CD4-positive, alpha-beta T cell treated with Interleukin-6 for 4 hours (primary cell): ENCODE measurements at places on chromosomes 7 and 10.

- no peak for DNase-seq
These were observed 299.0 kb downstream of the MALRD1 start for GRCh38 chr10:19347621-19348020.

DNA sequence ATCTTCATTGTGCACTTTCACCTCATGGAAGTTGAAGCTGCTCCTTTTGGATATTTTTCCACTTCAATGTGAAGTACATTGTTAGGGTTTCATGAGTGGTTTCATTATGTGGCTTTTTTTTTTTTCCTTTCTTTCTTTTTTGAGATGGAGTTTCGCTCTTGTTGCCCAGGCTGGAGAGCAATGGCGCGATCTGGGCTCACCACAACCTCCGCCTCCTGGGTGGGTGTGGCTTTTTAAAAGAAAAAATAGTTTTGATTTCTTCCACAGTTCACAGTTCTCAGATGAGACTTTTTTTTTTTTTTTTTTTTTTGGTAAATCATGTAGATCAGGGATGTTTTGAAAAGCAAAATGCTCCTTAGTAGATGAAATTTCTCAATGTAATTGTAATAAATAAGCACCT lies 652.3 kb upstream of the ANKRD30A start:
- DNase-seq, result no peak

DNA sequence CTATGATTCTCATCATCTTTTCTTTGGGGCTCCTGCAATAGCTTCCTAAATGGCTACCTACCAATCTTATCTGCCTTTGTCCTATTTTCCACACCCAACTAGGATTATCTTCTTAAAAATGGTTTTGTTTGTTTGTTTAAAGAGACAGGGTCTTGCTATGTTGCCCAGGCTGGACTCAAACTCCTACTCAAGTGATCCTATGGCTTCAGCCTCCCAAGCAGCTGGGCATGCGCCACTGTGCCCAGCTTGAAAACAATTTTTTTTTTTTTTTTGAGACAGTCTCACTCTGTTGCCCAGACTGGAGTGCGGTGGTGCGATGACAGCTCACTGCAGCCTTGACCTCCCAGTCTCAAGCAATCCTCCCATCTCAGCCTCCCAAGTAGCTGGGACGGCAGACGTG lies 14.9 kb downstream of the DNMBP start:
- DNase-seq, result no peak

GRCh38 chr7:22700559-22701002 lies 26.4 kb upstream of the IL6 start:
- no peak for DNase-seq

GRCh38 chr10:122471531-122472177 lies 10.3 kb downstream of the HTRA1 start:
- DNase-seq, result no peak

DNA sequence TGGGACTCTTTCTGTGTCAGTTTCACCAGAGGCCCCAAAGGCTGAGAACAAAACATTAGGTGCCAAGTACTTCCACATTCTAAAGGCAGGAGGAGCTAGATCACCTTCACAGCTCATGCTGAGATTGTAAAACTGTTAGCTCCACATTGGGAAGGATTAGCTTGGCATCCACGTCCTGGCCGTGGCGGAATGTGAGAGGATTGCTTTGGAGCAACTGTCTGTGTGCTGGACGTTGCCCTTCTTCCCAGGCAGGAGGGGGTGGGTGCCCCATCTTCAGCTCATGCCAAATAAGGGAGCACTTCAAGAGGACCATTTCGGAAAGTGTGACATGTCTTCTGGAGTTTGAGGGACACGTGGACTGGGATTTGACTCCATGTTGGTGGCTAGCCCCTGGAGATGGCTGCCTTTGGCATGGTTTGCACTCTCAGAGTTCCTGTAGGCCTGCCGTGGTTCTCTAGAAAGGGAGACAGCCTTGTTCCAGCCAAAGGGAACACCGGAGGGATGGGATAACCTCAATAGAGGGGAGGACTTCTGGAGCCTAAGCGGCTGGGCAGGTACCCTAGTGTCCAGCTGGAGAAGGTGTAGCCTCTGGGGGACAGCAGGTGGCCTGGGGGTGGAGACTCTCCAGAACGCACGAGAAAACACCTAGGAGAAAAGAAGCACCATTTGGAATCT lies 19.9 kb upstream of the FMC1 start:
- no peak for DNase-seq

- no peak for DNase-seq
These were observed 99.2 kb downstream of the RAMP3 start for GRCh38 chr7:45256775-45257174.

DNA sequence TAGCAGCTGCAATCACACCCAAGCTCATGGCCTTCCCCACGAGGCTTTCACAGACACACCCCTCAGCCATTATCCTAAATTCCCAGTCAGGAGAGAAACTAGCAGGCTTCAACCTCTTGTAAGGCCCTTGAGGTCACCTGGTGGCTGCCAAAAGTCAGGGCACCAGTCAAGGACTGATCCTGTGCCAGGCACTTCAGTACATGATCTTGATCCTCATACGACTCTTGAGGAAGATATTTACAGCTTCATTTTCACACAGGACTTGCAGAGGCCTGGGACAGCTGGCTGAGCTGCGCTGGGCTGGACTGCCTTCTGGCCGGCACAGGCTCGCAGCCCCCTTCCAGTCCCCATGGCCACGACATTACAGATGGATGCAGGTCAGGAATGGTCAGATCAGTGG lies 8.8 kb downstream of the PDAP1 start:
- no peak for DNase-seq

DNA sequence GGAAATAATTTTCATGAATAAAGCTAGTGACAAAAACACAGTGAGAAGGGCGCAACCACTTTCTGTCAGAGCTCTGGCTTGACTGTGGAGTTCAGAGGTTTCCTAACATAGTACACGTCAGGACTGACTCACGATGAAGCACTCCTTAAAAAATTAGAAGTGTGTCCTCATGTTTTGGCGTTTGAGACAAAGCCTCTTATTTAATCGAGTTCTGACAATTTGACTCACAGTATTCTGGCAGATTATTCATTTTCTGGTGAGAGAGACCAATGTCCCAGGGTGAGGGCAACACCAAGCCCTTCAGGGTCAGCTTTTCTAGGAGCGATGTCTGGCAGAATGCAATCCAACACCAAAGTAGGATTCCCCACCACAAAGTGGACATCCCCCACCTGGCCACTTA lies 108.7 kb downstream of the DIP2C start:
- DNase-seq, result no peak

GRCh38 chr7:14351167-14351566 lies 361.7 kb upstream of the ETV1 start:
- no peak for DNase-seq

GRCh38 chr7:5532536-5533335 lies 109.1 kb upstream of the TNRC18 start:
- DNase-seq, result peak; percentile 71

DNA sequence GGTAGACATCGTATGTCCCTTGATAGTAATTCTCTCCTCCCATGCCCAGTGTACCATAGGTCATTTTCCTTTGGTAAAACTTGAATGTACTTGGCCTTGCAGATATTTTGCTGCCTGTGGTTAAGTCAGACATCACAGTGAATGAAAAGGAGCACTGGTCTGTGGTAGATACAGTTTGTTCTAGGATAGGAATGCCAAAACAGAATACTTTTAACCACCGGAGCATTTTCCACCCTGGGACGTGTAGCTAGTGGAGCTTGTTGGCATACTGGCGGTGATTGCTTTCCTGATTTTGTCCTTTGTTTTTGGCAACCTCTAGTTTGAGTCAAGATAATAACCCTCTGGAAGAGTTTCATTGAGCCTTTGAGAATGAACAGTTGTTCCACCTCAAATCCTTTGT lies 92.0 kb upstream of the BMPER start:
- DNase-seq, result no peak

- no peak for DNase-seq
These were observed 189.1 kb downstream of the DGKI start for GRCh38 chr7:137657476-137658189.

DNA sequence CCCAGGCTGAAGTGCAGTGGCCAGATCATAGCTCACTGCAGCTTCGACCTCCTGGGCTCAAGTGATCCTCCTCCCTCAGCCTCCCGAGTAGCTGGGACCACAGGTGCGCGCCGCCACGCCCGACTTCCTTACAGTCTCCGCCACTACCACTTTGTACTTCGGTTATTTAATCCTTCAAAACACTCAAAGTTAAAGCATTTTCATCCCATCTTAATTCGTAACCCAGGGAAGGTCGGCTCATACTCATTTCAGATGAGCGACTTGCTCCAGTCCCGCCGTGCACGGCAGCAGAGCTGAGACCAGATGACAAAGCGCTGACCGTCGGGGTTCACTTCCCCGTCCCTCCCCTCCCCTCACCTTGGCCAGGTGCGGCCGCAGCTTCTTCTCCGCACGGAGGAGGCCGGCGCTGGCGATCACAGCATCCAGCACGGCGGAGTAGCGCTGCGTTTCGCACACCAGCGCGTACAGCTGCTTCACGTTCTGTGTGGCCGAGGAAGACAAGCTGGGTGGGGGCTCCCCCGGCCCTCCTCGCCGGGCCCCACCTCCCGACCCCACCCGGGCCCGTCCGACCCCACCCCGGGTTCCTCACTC lies 457 bp downstream of the NSUN5 start:
- peak; percentile 7 for DNase-seq

DNA sequence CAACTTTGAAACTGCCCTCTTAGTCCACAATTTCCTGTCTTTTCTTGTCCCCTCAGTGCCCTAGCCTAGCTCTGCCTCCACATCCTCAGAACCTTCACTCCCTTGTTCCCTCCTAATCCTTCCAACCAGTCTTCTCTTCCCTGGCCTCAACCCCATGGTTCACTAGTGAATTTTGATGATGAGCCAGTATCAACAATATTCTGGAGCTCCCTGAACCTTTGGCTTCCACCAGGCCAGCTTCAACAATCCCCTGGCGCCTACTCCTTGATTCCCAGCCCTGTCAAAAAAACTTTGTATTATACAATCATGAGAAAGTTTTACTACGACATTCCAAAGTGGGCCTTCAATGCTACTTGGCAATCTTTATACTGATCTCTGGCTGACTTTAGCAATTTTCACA lies 116.5 kb downstream of the LMBR1 start:
- no peak for DNase-seq

GRCh38 chr10:33134011-33134751 lies 176.2 kb upstream of the ITGB1 start:
- DNase-seq, result peak; percentile 81

- no peak for DNase-seq
These were observed 58.3 kb downstream of the ST7 start for GRCh38 chr7:117011419-117012260.

GRCh38 chr10:72260239-72260975 lies 13.3 kb upstream of the DDIT4 start:
- DNase-seq, result peak; percentile 84

DNA sequence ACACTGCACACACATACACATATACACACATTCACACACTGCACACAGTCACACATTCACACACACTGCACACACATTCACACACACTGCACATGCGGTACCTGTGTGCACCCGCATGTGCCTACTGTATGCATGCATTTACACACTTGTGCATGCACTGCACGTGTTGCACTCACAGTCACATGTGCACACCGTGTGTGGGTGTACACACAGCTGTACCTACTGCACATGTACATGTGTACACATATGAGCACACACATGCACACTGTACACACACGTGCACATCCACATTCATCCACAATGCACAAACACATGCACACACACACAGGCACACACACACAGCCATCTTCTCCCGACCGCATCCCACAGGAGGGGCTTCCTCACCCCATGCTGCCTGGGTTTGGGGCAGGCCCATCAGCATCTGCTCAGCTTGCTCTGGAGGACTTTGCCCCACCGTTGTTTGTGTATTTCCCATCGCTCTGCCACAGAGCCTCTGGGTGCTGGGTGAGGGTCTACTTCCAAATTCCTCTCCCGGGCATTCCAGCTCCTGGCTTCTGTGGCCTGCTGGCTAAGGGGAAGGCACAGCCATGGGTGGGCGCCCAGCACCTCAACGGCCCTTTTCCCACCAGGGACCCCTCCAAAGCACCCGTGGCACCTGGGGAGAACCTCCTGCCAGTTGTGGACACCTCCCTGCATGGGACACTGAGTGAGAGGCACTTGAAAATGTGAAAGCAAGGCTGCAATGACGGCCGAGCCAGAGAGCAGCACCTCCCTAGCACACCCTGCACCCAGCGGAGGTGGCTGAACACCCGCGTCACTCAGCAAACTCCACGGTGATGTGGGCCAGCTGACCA lies 324.3 kb downstream of the PTPRN2 start:
- no peak for DNase-seq

- no peak for DNase-seq
These were observed 91.8 kb upstream of the TMEM168 start for GRCh38 chr7:112882022-112882421.

DNA sequence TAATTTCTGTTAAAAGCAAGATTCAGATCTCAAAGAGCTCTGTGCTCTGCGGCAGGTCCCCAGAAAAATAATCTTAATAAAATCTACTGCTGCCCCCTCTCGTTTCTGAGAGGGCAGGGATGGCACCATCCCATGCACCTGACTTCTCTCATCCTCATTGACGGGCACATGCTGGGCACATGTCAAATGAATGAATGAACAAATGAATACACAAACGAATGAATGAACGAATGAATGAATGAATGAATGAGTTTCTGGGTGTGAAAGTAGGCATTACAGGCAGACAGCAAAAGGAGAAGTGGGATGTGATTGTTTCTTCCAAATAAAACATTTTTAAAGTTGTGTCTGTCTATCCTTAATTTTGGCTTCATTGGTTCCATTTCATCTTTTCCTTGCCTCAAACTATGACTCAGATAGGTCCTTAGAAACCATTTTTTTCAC lies 398.1 kb upstream of the PRKCQ start:
- DNase-seq, result no peak

DNA sequence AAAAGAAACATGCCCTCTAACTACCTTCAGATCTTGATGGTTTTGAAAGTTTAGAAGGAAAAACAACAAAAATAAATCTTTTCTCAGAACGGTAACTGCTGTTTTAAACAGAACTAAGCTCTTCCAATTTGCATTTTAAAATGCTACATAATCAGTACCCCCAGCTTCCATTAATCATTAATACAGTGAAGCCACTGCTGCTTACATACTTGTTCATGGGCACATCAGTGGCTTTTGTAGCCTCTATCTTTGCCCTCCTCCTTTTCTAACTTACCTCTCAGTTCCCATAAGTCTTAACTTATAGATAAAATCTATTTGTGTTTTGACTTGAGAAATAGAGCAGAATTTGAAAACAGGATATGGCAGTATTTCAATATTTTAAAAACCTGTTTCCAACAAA lies 109.1 kb downstream of the POLL start:
- no peak for DNase-seq

GRCh38 chr7:87505557-87506245 lies 30.2 kb upstream of the ABCB4 start:
- DNase-seq, result no peak
